GM13977 (cell line): ENCODE measurements at places on chromosomes 3 and 15.

DNA sequence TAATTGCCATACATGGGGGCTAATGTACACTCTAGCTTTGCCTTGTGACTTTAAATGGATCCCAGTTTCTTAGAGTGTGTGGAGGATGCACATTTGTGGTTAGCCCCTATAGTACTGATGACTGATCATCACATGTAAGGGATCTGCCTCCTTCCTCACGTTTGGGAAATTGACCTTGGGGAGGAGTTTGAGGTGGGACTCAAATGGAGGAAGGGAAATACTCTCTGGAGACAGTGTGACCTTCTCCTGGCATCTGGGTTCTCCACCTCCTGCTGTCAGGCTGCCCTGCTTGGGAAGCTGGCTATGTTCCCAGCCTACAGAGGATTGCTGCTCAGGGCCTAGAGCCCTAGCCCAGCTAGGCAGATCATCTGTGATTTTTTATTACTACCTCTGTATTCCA lies 48.7 kb downstream of the PPM1L start:
- no peak for DNase-seq

- no peak for DNase-seq
Observed at GRCh38 chr15:75036212-75036616, 12.8 kb downstream of the PPCDC start.

DNA sequence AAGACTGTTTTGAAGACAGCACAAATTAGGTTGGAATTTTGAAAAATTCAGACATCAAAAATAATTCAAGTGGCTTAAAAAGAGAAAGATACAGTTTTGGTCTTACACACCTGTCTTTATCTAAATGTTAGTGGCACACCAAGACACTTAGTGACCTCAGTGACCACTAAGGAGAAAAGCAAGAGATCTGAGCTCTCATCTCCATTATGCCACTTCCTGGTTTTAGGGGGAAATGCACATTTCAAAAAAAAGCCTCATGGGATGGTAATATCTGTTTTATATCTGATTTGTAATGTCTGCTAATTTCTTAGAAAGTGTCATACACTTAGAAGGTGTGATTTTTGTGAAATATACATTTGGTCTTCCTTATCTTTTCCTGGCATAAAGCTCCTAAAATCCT lies 16.4 kb downstream of the IL12A start:
- DNase-seq = no peak

DNA sequence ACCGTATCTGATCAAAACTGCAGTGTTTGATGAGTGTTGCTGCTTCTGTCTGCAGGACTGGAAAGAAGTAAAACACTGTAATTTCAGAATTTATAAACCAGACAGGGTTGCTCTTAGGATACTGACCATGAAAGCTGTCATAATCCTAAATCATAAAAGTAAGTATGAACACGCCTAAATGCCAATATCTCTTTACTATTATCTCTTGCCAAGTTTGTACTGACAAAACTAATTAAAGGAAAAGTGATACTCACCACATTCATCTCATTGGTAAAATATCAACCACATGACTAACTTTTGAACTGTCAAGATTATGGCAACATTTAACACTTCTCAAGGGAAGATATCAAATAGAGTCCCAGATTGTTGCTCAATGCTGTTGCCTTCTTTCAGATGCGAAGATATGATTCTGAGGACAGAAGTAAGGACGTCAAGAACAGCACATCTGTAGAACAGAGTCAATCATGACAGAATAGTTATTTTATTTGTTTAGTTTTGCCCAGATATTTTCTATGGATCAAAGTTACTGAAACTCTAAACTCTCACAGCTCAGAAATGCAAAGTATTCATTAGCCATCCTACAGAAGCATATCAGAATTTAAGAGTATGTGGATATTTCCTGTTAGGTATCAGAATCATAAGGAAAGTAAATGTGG lies 61.4 kb upstream of the COL8A1 start:
- no peak for DNase-seq

- DNase-seq = no peak
Observed at GRCh38 chr3:14097616-14098391, 26.9 kb downstream of the CHCHD4 start.

DNA sequence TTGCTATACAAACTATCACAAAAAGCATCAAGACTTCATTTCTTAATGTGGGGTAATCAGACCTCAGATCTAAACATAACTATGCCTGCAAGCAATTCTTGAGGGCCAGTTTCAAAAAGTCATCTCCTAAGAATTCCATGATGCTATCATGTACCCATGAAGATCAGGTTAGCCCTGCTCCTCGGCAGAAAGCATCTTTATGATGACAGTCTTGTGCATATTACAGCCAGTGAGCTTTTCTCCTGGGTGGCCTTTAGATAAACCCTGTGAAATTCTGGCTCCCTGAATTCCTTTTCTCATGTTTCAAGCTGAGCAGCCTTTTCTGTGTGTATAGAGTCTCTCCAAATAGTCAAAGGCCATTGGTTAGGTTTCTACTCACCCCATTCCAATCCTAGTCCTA lies 201.9 kb upstream of the MCTP2 start:
- no peak for DNase-seq

- DNase-seq = no peak
Observed at GRCh38 chr15:49428409-49429095, 5.5 kb downstream of the FGF7 start.

- DNase-seq = no peak
Observed at GRCh38 chr15:27846722-27847395, 252.3 kb downstream of the OCA2 start.

DNA sequence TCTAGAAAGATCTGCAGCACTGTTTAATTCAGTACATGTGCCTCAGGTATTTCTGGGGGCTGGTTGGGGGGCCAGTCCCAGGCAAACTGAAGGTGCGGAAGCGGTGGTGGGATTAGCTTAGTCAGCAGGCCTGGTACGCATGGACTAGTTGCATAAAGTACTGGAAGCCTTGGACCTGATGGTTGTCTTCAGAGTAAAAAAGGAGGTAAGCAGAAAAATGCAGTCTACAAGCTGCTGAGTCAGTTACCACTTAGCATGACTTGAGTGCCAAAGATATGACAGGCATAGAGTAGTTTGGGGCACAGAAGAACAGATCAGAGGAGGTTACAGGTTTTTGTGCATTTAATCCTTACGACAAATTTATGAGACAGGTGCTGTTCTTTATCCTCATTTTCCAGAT lies 19.9 kb upstream of the GOLGA8J start:
- DNase-seq = no peak

DNA sequence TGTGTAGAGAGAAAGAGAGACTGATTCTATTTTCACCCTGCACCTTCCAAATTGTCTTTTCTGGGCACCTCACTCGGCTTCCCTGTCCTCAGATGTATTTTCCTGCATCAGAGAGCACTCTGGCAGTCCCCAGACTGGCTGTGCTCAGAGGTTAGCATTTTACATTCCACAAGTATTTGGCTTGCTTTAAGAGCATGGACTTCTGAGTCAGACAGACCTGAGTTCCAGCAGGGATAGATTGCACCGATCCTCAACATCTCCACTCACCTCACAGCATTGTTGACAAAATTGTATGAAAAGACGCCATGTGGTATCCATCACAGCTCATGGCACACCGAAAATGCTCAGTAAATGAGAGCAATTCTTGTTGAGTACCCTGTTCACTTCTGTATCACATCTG lies 45.6 kb downstream of the SST start:
- no peak for DNase-seq

DNA sequence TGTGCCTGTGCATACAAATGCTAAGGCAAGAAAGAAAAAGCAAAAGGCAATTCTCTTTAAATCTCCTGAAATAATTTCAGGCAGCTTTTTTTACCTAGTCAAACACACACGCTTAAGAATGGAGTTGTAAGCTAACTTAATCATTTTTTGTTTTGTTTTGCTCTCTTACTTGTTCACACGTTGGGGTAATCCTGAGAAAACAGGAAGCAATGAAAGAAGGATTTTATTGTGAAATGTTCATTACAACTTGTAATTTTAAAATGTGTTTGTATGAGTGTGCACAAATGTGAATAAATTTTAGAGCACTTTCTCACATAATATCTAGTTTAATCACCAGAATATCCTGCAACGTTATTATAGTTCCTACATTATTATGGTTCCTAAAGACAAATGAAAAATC lies 263.8 kb downstream of the LPP start:
- no peak for DNase-seq

- no peak for DNase-seq
Observed at GRCh38 chr3:37770938-37771918, 90.5 kb upstream of the CTDSPL start.

- no peak for DNase-seq
Observed at GRCh38 chr3:153631102-153631501, 469.1 kb downstream of the RAP2B start.
